ENCODE measurements at places on chromosomes 12 and 14.

DNA sequence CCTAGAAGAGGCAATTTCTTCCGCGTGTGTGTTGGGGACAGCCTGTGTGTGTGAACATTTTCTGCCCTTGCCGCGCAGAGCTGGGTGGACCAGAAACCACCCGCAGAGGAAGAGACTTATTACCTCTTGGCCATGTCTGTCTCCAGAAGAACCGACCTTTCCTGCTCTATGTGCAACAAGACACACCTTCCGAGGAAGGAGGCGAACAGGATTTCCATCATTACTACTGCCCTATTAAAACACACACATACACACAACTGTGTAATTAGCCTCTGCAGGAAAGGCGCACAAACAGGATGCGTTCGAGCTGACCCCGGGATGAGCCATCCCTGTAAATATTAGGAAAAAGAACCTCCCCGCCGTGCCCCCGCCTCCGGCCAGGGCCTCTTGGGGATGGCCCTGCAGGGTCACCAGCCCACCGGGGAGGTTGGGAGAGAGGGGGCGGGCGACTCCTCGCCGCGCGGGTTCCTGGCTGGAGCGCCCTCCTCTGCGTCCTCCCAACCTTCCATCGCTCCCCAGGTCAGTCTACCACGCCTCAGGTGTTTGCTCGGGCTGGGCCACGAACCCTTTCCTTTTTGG is 484 bp upstream of the PRKCH start:
- no peak for DNase-seq

DNA sequence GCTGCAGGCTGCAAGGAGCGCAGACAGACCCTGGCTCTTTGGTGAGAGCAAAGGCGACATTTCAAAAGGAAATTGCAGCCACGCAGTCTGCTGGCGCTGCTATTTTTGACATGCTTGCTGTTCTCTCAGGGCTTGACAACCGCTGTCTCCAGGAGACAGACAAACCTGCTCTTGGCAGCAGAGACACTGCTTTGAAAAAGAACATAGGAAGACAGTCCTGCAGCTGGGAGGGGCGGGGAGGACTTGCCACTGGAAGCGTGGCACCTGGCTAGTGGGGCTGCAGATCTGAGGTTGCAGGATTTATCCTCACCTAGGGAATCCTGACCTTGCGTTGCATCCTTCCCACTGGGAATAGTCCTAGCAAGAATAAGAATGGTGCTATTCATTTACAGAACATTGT is 91.8 kb upstream of the KCNA1 start:
- DNase-seq = no peak

DNA sequence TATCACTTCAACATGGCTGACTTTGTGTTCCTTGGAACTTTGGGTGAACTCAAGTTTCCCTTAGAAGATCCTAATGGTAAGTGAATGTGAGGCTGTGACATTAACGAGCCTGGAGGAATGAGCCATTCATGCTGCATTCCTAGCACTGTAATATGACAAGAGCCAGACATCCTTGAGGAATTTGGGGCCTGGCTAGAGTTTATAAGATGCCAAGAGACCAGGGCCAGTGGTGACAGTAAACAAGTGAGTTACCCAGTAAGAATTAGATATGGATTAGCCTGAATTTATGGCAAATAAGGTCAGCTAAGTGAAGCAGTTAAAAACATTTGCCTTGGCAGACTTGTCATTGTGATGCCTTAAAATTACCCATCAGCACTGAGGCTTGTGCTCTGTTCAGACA is 232.4 kb downstream of the AKAP6 start:
- DNase-seq = peak; percentile 94

DNA sequence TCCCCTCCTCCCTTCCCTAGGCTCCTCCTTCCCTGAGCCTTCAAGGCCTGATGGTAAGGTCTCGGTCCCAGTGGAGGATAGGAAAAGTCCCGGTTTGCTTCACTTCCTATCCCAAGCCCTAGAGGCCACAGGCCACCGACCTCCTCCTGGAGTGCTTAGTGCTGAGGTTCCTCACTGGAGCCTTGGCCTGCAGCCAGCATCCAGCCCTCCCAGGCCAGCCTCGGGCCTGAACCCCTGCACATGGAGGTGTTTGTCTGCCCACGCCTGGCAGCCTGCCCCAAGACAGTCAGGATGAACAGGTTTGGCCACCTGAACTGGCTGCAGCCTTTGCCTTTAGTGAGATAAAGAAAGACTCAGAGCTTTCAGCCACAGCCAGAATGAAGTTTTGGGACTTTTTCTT is 15.8 kb upstream of the KRT7 start:
- DNase-seq = no peak

DNA sequence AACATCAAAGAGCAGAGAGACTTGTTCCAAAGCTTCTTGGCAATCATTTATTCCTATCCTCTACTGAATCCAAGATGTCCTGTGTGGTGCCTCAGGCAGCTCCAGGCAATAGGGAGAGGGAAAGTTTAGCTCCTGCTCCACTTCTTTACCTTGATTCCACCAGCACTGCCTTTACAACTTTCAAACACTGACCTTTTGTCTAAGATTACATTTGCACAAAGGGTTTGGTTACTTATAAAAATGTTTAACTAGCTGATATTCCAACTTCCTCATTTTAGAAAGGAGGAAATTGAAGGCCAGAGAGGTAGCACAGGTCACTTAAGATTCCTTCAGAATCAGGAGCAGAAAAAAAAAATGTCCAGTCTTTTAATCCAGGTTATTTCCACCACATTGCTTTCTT is 192.7 kb downstream of the BTG1 start:
- DNase-seq = no peak

DNA sequence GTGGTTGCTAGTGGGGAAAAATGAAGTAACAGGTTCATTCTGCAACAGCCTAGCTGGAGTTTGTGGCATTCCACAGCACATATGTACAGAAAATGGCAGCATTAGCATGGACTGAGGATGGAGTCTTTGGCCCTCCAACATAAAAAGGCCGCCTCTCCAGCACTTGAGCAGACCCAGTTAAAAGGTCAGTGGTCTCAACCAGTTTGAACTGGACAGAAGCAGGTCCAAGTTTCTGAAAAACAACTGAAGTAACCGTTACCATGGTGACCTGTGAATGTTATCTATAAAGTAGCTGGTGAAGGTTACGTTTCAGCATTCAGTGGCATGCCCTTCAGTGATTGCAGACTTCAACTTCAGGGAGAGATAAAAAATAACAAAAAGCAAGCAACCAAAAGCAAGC is 34.1 kb upstream of the OR10AD1 start:
- DNase-seq = no peak

- no peak for DNase-seq
Observed at GRCh38 chr12:32819424-32819823, 63.7 kb upstream of the YARS2 start.

DNA sequence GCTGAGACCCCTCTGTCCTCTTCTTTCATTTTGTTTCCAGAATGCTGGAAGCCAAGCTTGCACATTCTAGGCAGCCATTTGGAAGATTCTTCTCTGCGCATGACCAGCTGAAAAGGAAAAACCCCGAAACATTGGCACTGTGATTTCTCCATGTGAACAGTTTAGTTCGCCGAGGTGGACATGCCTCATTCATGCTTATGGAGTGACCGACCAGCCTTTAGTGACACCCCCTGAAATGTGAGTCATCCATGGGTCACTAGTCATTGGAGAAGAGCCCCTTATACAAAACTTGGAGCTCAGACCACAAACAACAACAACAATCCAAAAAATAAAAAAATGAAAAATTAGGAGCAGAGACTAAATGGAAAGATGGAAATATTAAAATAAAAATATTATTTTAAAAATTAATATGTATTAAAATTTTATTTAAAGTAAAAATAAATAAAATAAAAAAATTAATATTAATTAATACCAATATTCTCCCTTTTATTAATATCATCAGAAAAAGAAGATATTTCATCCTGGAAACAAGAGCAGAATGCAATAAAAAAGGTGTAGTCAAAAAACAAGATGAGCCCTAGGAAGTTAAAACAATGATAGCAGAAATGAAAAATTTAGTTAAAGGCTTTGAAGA is 9.5 kb upstream of the KRT7 start:
- DNase-seq = peak; percentile 58

DNA sequence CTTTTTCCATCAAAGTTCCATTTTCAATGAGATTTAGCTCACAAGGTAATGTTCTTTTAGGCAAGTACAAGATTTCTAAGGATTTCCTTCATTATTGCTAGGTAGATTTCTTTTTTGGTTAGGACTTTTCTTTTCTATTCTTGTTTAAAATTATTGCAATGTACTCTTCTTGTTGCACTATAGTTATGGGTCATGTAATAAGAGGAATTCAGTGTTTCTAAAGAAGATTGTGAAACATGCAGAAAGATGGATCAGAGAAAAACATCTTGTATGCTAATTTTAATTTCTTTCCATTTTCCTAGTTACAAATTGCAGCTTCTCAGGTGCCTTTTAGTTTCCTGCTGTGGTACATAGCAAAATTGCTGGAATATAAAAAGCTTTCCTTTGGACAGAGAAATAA is 56.1 kb downstream of the BTG1 start:
- DNase-seq = no peak

- no peak for DNase-seq
Observed at GRCh38 chr14:106511006-106511799, 984.8 kb downstream of the TMEM121 start.

- DNase-seq = peak; percentile 76
Observed at GRCh38 chr14:56487761-56488160, 91.8 kb upstream of the TMEM260 start.

GRCh38 chr14:97306133-97306759 is 509.1 kb downstream of the VRK1 start:
- no peak for DNase-seq

DNA sequence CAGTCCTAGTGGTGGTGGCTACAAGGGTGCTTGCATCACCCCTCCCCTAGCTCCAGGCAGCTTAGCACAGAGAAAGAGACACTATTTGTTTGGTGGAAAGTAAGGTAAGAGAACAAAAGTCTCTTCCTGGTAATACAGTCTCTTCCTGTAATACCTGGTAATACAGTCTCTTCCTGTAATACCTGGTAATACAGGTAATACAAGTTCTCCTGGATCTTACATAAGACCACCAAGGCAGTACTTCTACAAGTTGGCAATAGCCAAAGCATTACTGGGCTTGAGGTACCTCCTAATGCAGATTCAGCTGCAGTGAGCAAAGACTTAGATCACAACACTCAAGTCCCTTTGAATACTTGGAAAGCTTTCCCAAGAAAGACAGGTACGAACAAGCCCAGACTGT is 77.0 kb downstream of the CATSPERB start:
- DNase-seq = no peak

DNA sequence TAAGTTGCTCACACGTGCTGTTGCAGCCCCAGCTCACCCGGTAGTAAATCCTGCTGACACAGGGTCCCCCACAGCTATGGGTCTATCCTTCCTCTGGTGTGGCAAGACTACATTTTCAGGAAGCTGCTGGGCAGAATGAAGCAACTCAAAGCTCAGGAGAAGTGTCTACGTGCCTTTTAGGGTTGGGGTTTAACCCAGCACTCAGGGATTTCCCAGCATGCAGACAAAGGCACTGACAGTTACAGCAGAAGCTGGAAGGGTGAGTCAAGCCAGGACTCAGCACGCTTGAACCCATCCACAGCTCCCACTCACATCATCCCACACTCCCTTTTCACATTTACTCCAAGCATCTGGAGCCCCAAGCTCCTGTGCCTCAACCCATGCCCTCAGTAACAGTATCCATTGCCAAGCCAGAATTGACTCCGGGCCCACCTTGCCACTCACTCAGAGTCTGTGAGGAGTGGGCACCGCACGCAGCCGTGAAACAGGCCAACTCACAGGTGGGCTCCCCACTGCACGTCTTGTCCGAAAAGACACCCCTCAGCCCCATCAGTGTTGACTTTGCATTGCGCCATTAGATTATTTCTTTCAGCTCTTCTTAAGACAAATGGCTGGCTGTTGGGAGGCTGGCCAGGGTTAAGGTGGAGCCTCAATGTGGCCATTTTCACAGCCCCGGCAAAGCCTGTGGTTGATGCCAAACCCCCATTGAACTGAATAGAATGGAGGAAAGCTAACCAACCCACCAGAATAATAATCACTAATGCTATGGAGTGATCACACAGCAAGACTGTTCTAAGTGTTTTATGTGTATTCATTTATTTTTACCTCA is 59.6 kb downstream of the ZFP36L1 start:
- no peak for DNase-seq

GRCh38 chr12:32379213-32379612 is 20.1 kb upstream of the FGD4 start:
- DNase-seq = no peak

GRCh38 chr12:40444174-40444573 is 219.4 kb downstream of the LRRK2 start:
- DNase-seq = no peak

DNA sequence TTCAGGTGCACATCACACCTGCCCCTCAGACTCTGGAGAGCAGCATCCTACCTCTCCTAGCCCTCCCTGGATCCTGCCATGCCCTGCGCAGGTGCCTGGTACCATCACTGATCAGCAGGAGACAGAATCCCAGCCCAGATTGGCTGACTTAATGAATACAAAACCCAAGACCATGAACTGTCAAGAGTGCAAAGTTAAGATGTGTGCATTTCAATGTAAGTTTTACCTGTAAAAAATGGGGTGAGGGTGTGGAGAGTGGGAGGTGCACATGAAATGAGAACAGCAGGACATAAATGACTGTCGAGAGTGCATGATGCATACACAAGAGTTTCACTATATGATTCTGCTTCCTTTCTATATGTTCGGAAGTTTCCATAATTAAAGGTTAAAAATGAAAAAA is 57.9 kb upstream of the GPR68 start:
- DNase-seq = no peak

DNA sequence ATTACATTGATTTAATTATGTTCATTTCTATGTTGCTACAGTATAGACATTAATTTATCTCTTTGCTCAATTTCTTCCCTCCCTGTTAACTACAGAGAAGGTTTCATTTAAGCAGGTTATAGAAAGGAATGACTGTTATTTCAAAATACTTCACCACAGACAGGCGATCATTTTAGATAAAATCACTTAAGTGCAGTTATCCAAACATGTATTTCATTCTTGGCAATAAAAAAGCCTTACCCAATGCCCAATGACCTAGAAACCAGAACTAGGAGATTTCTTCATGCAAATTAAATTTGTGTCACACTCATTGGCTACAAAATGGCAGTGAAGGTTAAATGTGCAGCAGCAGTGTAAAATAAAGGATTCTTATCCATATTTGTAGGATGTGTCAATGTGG is 266.4 kb downstream of the KCNH5 start:
- no peak for DNase-seq

DNA sequence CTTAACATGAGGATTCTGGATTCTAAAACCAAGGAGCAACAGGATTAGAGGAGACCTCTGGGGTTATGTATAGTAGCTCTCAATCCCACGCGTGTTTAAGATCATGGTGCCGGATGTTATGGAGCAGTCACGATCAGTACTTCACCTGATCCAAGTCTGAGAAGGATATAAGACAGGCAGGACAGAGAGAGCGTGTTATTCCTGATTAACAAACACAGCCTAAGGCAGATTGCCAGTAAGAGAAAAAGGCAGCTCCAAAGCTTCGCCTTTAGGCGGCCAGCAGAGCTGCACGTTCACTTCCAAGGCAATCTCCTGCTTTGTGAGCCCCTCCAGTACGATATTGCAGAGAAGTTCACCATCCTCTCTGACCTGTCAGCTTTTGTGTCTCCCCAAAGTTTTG is 5.5 kb downstream of the SETD3 start:
- no peak for DNase-seq

Measured in HFFc6 (cell line).